Activated B cell treated with CpG ODN at 0.5 μM for 24 hours (primary cell): ENCODE measurements at places on chromosomes 16 and 17. TPM values are rescaled to one million over a fixed set of nuclear protein-coding genes. Genes with fewer than 3 reads are reported as not detected.

DNA sequence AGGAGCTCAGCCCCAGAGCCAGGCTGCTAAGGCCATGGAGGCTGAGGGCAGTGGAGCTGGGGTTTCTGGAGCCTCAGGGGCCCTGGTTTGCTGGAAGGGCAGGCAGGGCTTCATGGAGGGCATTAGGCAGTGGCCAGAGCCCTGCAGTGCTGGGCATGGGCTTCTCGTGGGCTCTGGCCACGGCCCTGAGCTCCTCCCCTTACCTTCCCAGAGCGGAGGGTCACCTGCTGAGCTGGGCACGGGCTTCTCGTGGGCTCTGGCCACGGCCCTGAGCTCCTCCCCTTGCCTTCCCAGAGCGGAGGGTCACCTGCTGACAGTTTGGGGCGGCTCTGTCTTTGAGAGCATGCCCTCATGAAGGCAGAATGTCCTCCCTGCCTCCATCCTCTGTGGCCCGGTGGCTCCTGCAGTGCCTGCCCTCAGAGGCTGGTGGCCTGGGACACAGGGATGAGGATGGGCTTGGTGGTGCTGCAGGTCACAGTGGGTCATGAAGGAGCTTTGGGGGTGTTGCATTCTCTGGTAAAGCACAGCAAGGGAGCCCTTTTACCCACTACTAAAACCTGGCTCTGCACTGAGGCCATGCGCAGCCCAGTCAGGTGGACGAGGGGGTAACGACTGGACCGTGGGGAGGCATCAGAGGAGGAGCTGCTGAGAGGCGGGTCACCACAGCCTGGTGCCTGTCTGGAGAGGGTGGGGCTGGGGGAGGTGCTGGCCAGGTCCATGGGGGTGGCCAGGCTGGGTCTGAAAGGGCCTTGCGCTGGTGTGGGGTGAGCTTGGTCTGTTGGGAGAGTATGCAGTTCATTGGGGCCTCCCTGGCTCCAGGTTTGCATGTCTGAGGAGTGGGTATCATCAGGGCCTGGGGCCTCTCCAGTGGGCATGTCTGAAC is 2.9 kb upstream of the RNPS1 start:
- DNase-seq: no peak
- no peak overlapping the region for H3K4me3 ChIP-seq
- peaks cover 17% of the 10 kb centered on the region for H3K36me3 ChIP-seq
- no peaks in the 10 kb centered on the region for H3K27me3 ChIP-seq

DNA sequence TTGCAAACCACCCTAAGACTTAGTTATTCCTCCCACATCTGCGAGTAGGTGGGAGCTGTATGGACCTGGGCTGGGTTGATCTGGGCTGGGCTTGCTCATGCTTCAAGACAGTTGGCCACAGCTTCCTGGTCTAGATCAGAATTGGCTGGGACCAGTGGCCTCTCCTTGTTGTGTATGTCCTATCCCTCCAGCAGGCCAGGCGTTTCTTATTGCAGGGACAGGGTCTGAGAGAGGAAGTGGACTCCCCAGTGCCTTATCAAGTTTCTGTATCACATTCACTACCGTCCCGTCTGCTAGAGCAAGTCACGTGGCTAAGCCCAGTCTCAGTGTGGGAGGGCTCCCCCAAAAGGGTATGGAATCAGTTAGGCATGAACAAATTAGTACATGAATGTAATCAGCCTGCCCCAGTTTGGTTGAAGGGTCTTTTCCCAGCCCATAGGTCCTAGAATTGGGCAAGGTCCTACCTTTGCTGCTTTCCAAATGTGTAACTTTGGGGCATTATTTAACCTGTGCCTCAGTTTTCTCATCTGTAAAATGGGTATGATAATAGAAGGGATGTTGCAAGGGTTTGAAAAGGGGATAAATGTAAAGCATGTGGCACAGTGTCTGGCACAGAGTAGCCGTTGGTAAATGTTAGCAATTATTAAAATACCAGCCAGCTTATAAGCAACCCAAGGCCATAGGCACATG is 36.0 kb downstream of the NKD1 start:
- no peaks in the 10 kb centered on the region for H3K36me3 ChIP-seq
- H3K27ac ChIP-seq: no peak overlapping the region
- peaks cover 19% of the 10 kb centered on the region for H3K4me1 ChIP-seq
- H3K4me3 ChIP-seq: no peak overlapping the region

GRCh38 chr17:74161503-74161875 is 42.0 kb upstream of the RPL38 start:
- no peak overlapping the region for H3K27ac ChIP-seq
- H3K27me3 ChIP-seq: peaks cover 12% of the 10 kb centered on the region
- no peak overlapping the region for H3K4me3 ChIP-seq
- no peak for DNase-seq
- H3K36me3 ChIP-seq: no peaks in the 10 kb centered on the region
- H3K4me1 ChIP-seq: peaks cover 4% of the 10 kb centered on the region

DNA sequence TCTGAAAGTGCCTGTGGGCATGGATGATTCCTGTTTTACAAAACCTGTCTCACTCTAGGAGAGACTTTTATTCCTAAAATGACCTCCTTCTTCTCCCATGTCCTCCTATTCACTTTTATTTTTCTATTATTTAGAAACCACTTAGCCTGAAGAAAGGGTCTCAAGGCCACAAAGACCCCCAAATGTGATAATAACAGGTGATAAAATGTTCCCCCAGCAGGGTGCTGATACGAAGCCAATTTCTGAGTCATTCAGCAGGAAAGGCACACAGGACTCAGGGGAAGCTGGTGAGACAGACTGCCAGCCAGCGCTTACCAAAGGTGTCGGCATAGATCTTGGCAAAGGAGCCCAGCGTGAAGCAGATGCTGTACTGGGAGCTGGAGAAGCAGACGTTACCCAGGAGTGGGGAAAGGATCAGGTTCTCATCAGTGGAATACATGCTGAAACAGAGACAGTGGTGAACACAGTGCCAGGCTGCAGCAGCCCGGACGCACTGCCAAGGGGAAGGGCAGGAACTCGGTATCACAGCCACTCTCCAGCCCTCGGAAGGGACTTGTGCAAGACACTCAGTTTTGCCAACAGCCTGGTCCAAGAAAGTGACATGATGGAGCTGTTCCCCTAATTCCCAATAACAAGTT is 24.6 kb downstream of the HIGD1B start:
- peaks cover 87% of the 10 kb centered on the region for H3K36me3 ChIP-seq
- H3K27me3 ChIP-seq: no peaks in the 10 kb centered on the region
- H3K4me1 ChIP-seq: no peaks in the 10 kb centered on the region
- H3K27ac ChIP-seq: no peak overlapping the region
- H3K4me3 ChIP-seq: no peak overlapping the region
- no peak for DNase-seq

DNA sequence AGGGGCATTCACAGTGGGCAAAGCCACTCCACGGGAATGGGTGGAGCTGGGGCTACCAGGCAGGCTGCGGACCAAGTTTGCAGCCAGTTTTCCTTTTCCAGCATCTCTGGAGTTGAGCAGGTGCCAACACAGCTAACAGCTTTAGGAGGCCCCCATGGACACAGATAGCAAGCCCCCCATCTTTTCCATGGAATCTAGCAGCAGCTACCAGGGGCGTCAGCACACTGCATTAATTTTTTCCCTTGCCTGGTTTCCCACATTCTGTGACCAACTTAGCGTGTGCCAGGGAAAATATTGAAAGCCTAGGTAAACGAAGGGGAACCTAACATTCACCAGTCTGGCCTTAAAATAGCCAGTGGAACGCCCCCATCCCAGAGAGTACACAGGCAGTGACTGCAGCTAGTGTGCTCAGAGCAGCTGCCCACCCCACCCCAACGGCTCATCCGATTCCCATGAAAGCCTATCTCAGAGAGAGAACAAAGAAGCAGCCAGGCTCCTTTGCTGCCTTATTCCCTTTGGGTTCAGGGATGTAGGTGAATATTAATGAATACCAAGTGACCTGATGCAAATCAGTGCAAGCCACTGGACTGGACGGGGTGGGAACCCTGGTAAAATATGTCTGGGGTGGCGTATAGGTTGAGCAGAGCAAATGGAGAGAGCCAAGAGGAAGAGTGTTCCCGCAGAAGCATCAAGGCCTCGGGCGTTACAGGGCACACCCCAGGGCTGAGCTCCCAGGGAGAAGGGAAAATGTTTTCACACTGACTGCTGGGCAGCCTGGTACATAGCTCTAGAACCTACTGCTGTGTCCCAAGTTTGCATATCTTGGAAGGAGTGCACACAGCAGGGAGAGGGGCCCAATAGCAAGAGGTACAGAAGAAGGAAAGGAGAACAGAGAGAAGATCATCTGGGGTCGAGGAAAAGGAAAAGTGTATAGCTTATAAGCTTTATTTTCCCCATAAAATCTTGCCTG is 73.9 kb upstream of the SOX9 start:
- no peaks in the 10 kb centered on the region for H3K27me3 ChIP-seq
- H3K36me3 ChIP-seq: no peaks in the 10 kb centered on the region
- no peaks in the 10 kb centered on the region for H3K4me1 ChIP-seq
- no peak overlapping the region for H3K4me3 ChIP-seq

DNA sequence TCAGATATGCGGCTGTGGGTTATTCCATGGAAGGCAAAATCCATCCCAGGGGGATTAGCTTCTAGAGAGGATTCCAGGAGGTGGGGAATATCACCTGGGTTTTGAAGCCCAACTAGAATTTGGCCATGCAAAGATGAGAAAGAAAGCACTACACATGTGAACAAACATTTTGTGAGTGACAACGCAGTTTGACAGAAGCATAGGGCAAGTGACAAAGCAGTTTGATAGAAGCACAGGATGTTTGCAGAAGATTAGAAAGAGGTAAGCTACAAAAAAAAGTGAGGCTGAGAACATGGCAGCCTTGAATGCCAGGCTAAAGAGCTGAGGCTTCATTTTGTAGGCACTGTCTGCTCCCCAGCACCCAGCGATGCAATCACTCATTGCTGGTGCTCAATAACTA is 12.3 kb upstream of the KRT38 start:
- H3K4me1 ChIP-seq: no peaks in the 10 kb centered on the region
- peaks cover 18% of the 10 kb centered on the region for H3K27me3 ChIP-seq
- H3K36me3 ChIP-seq: no peaks in the 10 kb centered on the region
- no peak for DNase-seq
- no peak overlapping the region for H3K4me3 ChIP-seq

DNA sequence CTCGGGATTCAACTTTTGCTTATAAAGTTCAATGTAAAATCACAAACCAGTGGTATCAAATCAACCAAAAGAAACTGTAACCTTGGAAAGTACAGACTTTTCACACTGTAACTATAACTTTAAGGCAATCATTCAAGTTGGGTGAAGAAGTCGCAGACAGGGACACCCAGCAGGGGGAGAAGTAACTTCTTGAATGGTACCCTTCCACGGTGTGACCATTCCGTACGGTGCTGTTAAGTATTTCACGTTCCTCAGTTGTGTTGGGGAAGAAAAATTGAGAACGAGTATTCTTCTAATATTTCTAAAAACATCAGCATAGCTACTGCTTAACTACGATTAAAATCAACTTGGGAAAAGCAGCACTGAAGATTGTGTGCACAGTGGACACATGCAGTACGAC is 55.8 kb downstream of the MYH10 start:
- H3K27me3 ChIP-seq: no peaks in the 10 kb centered on the region
- H3K36me3 ChIP-seq: no peaks in the 10 kb centered on the region
- DNase-seq: no peak
- H3K27ac ChIP-seq: no peak overlapping the region
- no peaks in the 10 kb centered on the region for H3K4me1 ChIP-seq

DNA sequence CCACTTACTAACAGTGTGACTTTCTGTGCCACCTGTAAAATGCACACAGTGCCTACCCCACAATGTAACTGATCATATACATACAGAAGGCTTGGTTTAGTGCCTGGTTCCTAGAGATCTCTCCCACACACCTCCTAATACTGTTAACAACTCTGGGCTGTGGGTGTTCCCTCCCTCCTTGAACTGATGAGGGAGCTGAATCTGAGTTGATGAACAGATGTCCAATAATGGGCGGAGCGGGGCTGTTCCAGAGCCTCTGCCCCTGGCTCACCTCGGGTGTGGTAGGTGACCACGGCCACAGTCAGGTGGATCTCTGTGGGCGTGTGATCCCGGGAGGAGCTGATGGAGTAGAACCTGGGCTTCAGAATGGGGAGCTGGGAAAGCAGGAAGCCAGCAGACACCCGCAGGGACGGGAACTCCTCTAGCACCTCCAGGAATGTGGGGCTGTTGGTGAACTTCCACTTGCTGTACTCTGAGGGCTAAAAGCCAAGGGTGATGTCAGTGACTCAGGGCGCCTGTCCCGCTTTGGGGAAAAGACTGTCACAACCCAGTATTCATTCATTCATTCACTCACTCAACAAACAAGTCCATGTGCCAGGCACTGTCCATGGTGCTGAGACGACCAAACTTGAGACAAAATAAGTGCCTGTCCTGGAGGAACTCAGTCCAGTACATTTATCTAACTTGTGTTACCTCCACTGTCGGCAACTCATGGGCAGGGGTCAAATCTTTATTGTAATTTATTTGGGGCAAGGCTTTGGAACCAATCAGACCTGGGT is 37.6 kb downstream of the NOS2 start:
- H3K27me3 ChIP-seq: peaks cover 4% of the 10 kb centered on the region
- no peak overlapping the region for H3K27ac ChIP-seq
- H3K4me1 ChIP-seq: no peaks in the 10 kb centered on the region
- H3K4me3 ChIP-seq: no peak overlapping the region
- no peak for DNase-seq
- H3K36me3 ChIP-seq: no peaks in the 10 kb centered on the region

DNA sequence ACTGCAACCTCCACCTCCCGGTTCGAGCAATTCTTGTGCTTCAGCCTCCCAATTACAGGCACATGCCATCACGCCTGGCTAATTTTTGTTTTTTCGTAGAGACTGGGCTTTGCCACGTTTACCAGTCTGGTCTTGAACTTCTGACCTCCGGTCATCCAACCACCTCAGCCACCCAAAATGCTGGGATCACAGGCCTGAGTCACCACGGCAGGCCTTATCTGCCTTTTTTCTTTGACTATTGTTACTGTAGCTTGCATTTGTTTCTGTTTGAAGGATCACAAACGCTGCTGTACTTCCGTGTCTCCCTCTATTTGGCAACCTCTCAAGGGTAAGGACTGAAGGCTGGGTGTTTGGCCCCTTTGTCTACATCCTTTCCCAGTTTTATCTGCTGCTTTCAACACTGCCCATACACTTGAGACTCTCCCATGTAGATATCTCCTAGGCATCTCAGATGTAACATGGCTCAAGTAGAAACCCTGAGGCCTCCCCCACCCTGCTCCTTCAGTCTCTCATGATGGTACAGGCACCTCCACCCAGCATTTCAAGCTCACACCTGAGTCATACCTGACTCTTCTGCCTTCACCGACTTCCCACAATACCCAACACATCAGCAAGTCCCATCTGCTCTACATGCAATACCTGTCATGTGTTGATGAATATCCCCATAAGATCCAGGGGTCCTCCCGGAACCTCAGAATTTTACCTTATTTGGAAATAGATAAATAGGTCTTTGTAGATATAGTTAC is 219.0 kb downstream of the CPPED1 start:
- peaks cover 12% of the 10 kb centered on the region for H3K27me3 ChIP-seq
- peaks cover 11% of the 10 kb centered on the region for H3K4me1 ChIP-seq
- no peak overlapping the region for H3K4me3 ChIP-seq

- H3K4me3 ChIP-seq: no peak overlapping the region
- H3K36me3 ChIP-seq: no peaks in the 10 kb centered on the region
- peaks cover 34% of the 10 kb centered on the region for H3K27me3 ChIP-seq
- H3K4me1 ChIP-seq: peaks cover 20% of the 10 kb centered on the region
Observed at GRCh38 chr17:8013731-8014557, 11.5 kb downstream of the GUCY2D start.

The TLCD1 gene
- 40.7 and 41.0 TPM in 2 replicates for total RNA-seq

The TNFRSF17 gene
- total RNA-seq: 6.9 and 8.0 TPM in 2 replicates

The SLC5A10 gene
- not detected in 2 replicates for total RNA-seq

The GPR139 gene
- total RNA-seq: not detected in 2 replicates
